ENCODE measurements at places on chromosomes 1 and 21.

- DNase-seq = peak; percentile 71
These were observed 4.8 kb downstream of the ATP1A1 start for GRCh38 chr1:116377541-116378529.

GRCh38 chr1:216580538-216581057, 142.6 kb downstream of the ESRRG start:
- DNase-seq = no peak

- DNase-seq = no peak
These were observed 12.2 kb downstream of the DSTYK start for GRCh38 chr1:205199090-205199930.

DNA sequence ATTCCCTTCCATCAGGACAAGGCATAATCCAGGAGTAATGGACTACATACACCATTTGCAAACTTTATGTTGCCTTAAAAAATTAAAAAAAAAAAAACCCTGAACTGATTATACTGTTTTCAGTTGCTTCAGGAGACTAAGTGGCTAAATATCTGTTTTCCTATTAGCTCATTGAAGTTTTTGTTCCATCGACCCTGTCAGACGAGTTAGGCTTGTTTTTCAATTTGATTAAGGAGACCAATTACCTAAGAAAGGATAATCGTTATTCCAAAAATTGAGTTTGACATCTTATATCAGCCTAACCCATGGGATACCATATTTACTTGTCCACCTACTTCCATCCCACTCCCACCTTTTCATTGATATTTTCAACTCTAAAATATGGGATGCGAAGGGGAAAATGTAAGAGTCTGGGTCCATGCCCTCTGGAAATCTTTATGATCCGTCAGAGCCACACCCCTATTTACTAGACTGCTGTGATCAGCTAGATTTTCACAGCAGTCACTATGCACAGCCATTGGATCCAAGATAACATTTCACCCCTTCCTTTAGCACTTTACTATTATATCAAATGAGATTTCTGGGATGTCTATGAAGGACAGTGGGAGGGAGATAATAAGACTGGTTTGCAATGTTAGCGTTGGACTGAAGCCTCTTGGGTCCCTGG, 41.0 kb downstream of the IL12RB2 start:
- DNase-seq = no peak

- DNase-seq = no peak
These were observed 78.0 kb upstream of the KCNJ6 start for GRCh38 chr21:37994211-37994610.

DNA sequence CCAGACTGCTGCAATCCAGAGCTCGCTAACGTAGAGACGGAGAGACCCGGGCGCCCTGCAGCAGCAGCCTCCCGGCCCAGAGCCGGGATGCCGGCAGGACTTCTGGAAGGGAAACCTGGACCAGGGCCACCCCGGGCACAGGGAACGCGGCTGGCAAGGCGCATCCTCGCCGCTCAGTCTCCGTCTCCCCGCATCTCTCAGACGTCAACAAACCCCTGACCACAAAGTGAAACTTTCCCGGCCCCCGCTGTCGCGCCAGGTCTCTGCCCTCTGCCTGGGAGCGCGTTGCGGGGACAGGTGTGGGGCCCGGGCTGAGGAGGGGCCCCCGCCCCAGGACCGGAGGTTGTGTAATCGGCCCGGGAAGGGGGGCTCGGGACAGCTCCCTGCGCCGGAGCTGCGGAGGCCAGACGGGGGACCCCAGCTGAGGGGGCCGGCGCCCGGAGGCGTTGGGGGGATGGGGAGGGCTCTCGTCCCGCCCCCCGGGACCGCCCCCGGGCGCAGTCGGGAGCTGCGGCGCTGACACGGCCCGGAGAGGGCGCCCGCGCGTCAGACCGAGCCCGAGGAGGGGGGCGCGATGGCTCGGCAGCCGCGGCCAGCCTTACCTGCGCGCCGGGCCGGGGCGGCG, 116.6 kb upstream of the HIVEP3 start:
- peak; percentile 54 for DNase-seq

DNA sequence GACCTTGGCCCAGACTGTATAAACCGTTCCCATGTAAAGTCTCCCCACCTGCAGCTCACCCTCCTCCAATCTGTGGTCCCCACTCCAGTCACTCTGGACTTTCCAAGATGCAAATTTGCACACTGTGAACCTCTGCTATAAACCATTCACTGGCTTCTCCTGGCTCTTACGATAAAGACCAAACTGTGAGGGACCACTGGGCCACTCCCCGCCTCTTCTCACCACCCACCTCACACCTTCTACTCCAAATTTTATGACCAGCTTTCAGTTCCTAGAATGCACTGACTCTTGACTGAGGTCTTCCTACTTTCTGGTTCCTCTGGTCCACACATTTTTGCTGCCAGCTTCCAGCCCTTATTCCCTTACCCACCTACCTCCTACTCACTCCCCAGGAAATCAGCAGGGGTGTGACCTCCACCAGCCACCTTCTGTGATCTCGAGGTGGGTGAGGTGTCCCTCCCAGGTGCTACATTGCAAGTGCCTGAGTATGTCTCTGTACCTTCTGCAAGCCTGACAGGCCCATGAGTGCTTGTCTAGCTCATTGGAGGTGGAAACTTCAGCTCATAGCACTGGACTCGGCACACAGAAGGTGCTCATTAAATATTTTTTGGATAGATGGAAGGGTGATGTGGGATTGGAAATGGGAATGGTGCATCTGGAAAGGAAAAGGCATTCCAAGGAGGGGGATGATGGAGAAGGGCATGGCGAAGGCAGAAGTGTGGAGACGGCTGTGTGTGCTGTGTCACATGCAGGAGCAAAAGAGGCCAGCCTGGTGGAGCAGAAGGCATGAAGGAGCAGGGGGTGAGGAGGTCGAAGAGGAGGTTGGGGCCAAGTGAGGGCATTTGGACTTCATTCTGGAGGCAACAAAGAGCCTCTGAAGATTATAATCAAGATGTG, 15.6 kb upstream of the CSF1 start:
- no peak for DNase-seq

- no peak for DNase-seq
These were observed 646.2 kb downstream of the SMYD3 start for GRCh38 chr1:245860657-245861544.

DNA sequence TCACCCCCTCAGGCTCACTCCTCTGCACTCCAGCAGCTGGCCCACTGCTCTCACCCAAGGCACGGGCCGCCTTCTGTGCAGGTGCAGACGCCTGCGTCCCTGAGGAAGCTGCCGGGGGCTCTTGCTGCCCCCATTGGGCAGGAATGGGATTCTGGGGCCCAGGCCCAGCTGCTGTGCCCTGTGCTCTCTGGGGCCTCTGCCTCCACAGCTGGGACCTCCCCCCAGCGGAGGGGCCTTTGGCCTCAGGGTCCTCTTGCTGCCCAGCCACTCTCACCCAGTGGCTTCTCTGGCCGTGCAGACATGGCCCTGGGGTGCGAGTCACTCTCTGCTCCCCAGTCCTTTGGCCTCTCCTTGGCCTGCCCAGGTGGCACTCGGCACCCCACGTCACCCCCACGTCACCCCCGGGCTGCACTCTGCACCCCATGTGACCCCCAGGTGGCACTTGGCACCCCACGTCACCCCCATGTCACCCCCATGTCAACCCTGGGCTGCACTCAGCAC, 19.1 kb upstream of the LRRC3 start:
- no peak for DNase-seq
